ENCODE measurements at places on chromosomes 16 and 17.

DNA sequence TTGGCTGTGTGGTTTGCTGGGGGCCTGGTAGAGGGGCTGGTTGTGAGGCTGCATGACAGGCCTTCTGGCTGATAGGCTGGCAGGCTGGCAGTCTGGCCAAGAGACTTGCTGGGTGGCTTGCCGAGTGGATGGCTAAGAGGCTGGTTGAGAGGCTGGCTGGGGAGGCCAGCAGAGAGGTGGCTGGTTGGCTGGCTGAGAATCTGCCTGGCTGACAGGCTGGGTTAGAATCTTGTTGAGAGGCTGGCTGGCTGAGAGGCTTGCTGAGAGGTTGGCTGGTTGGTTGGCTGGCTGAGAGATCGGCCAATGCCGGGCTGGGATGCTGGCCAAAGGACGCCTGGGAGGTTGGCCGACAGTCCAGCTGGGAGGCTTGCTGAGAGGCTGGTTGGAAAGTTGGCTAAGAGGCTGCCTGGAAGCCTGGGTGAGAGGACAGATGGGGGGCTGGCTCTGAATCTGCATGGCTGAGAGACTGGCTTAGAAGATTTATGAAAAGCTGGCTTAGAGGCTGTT, 35.9 kb upstream of the ACSM2B start:
- no peak for DNase-seq

- DNase-seq, result no peak
Observed at GRCh38 chr16:78198288-78198687, 98.8 kb downstream of the WWOX start.

DNA sequence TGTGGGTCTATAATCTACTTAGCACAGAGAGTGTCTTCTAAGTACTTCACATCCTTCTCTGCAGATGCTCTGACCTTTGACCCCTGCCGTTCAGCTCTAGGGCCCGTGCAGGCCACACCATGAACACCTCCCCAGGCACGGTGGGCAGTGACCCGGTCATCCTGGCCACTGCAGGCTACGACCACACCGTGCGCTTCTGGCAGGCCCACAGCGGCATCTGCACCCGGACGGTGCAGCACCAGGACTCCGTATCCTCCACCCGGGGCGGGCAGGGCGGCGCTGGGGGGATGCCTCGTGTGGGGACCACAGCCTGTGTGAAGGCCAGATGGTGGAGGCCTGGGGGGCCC, 686 bp downstream of the MLST8 start:
- DNase-seq, result no peak

- no peak for DNase-seq
Observed at GRCh38 chr16:74224828-74225612, 71.6 kb upstream of the PSMD7 start.

DNA sequence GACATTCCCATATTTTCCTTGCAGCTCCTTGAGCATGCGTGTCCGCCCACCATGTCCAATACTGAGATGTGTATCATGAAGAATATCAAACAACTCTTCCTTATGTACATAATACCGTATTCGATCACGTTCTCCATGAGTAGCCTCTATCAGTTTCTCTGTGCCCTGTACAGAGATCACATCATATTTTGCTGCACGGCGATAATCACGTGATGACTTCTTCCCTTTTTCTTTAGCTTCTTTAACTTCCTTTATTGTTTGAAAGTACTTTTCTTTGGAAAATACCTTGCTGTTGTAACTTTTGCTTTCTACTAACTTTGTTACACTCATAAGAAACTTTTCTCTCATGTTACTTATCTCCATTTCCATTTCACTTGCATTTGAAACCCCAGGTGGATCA, 6.6 kb downstream of the KRABD2 start:
- no peak for DNase-seq

DNA sequence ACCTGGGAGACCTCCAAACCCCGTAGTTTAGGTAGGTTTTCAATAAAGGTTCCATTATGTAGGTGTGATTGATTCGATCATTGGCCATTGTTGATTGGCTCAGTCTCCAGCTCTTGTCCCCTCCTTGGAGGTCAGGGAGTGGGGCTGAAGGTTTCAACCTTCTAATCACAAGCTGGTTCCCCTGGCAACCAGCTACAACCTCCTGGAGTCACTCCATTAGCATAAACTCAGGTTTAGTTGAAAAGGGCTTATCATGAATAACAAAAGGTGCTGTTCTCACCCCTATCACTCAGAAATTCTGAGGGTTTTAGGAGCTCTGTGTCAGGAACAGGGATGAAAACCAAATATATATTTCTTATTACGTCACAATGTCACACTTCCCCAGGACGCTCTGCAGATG, 28.5 kb downstream of the TMEM132E start:
- DNase-seq, result no peak

DNA sequence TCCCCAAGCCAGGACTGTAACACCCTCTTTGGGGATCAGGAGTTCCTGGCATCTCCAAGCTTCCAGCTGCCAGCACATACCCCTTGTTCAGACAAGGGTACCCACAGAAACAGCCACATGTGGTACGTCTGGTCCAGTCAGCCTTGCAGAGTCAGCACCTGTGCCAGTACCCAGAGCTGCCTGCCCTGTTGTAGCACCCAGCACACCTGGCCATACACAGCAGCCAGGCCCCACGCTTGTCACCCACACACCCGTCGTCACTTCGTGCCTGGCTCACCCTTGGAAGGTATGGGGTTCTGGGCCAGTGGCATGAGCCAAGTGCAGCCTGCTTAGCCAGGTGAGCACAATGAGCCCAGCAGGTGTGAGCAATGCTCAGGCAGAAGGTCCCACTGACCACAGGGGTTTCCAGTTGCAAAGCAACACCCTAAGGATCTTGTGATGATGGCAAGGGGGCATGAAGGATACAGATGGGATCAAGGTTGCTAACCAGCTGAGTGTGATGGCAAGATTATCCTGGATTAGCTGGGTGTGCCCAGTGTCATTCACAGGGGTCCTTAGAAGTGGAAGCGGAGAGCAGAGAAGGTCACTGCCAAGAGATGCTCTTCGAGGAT, 202.3 kb downstream of the CPPED1 start:
- DNase-seq, result no peak

Measured in natural killer cell treated with Interleukin-12 subunit alpha and Interleukin-12 subunit beta and Interleukin-15 and Interleukin-18, amount 100 ng/mL, for 72 hours (primary cell).